COR-L47 (cell line): ENCODE measurements at places on chromosomes 11 and 22.

DNA sequence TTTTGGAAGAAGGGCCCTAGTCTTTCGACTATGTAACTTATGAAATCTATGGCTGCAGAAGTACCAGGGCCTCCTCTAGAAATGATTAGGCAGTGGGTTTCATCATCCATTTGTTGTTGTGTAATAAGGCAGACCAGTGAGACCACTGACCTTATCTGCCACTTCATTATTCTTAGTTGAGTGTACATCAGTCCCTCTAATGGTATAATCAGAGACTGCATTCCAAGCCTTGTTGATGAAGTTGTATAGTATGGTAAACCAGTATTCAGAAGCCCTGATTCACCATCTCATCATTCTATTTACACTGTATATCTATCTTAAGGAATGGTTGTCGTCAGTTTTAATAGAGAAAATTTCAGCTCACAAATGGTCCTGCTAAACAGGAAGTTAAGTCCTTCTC, 32.2 kb upstream of the GRIA4 start:
- no peak for DNase-seq

DNA sequence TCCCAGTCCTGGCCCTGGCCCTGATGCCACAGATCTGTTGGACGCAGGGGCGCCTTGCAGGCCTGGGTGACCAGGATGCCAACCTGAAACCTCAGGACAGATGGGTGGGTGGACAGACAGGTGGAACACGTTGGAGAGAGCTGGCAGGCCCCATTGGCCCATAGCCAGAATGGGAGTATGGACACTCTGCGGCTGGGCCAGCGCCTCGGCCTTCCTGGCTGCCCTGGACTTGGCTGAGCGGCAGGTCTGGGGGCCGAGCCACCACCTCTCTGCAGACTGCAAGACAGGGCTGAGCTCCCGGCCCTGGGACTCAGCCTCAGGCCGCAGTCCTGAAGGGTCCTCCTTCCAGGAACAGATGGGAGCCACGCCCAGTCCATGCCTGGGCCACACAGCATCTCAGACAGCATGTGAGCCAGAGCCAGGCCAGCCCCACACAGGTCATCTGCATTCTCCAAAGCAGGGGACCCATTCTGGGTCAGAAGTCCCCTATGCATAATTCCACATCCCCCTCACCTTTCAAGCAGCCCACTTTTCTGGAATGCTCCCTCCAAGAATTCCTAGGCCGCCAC, 14.1 kb downstream of the WNT7B start:
- no peak for DNase-seq

DNA sequence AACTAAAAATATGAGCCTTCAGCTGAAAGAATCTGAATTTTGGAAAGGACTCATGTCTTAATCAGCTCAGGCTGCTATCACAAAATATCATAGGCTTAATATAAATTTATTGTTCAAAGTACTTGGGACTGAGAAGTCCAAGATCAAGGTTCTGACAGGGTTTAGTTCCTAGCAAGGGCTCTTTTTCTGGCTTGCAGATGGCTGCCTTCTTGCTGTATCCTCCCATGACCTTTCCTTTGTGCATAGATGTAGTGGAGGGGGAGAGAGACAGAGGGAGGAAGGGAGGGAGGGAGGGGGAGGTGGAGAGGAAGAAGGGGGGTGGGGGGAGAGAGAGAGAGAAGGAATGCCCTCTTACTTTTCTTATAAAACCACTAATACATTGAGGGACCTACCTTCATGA, 306.8 kb upstream of the DDI1 start:
- no peak for DNase-seq

DNA sequence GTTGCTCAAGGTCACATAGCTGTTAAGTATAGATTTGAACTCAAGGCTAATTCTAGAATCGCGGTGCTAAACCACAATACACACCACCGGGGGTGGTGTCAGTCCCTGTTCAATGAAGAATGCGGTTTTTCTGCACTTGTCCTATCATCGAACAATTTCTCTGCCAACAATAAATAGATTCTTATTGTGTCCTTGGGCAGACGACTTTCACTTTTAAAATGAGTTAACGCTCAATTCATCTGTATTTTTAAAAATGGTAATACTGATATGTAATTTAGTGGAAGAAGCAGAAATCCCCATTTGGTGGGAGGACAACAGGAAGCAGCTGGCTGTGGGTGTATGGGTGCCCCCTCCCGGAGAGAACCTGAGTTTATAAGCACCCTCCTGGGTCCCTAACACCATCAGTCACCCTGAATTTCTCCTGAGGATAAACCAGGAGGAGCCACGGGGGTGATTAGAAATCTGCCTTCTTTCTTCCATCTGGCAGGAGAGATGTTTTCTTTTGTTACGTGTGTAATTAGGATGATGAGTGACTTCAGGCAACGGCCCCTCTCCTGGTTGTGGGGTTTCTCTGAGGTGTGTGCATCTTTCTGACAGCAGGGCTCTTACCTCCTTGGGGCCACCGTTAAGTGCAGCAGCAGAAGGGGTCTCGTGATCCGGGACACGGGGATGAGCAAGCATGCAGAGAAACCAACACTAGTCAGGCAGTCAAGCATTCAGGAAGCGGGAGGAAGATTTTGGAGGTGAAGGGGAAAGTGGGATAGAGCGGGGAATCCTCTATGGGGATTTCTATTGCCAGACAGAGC, 87.7 kb downstream of the GRAMD1B start:
- no peak for DNase-seq

DNA sequence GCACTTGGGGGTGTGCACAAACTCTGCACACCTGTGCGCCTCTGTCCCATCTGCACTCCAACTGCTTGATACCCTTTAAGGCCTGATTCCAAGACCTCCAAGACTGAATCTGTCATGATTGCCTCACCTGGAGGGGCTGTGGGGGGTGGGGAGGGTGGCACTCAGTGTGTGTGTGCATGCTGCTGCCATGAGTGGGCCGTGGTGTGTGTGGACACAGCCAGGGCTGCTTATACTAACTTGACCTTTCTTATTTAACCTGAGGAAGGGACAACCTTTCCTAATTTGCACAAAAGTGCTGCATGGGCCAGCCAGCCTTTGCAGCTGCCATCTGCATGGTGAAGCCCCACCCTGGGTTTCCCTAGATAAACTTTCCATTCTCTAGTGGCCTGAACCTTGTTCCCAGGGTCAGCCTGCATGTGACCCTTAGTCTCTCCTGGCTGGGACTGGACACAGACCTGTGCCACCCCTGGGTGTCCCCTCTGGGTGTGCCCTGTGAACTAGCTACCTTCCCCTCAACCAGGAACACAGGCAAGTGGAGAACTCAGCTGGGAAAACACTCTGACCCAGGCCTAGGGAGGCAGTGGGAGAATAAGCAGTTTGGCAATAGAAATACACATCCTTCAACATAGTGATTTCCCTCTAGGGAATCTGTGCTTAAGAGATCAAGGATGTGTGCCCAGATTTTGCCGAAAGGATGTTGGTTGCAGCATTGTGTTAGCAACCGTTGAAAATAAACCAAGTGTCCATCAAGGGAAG, 45.4 kb upstream of the DKK3 start:
- no peak for DNase-seq

GRCh38 chr11:6237266-6237665, 1.6 kb upstream of the CNGA4 start:
- DNase-seq, result no peak

GRCh38 chr22:50146439-50147238, 23.9 kb upstream of the PANX2 start:
- no peak for DNase-seq

DNA sequence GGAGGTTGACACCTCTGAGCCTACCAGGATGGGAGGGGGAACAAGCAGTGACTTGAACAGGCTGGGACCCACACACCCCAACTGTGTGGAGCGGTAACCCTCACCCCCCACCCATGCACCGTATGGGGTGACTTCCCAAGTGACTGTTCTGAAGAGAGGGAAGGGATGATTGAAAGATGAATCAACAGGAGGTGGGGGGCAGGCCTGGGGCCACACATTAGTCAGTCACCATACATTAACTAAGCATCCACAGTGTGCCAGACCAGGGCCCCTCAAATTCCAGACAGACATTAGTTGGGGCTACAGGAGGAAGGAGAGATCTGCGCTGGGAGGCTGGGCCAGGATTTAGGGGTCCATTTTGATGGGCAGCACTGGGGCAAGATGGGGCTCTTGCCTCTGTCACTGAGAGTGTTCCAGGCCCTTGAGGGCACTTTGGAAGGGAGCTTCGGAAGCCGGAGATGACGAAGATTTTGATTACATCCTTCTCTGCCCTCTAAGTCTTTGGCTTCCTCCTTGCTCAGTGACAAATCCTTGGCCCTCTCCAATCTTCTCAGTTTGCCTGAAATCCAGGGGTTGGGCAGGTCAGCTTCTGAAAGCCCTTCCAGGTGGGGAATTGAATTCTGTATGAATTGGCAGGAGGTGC, 966 bp downstream of the SMTN start:
- no peak for DNase-seq

DNA sequence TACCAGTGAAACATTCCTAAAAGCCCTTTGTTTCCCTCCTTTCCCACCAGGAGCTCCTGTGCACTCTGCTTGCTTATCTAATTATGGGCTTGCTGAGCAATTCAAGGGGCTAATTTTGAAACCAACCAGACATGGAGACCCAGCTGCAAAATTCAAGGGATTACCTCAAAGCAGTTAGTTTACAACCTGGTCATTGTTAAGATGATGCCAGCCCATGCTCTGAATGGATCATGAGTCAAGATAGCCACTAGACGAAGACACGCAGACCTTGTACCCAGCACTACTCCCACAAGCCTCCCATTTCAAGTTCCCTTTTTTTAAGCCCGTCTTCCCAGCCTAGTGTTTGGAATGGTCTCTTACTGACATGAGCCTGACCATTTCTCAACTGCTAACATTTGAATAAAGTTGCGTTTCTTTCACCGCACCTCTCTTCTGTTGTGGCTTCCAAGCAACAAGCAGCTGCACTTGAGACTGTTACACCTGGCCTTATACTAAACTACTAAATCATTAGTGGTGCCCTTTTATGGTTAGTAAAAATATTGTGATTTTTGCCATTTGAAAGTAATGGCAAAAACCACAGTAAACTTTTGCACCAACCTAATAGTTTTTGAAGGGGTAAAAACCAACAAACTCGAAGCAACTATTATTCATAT, 315.3 kb upstream of the LUZP2 start:
- DNase-seq, result no peak

DNA sequence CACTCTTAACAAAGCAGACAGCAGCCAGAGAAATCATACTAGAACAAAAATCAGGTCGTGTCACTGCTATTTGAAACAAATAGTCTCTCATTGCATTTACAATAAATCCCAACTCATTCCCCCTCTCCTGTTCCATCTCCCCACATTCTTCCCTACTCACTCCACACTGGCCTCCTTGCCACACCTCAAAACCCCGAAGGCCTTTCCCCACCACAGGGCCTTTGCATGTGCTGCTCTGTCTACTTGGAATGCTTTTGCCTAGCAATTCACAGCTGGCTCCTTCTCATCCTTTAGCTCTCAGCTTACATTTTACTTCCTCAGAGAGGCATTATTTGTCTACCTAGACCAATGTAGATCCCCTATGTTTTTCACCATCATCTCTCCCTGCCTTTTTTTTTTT, 6.3 kb upstream of the THOC5 start:
- DNase-seq, result no peak

- DNase-seq, result no peak
These were observed 1.4 kb downstream of the DTX4 start for GRCh38 chr11:59173080-59173963.

DNA sequence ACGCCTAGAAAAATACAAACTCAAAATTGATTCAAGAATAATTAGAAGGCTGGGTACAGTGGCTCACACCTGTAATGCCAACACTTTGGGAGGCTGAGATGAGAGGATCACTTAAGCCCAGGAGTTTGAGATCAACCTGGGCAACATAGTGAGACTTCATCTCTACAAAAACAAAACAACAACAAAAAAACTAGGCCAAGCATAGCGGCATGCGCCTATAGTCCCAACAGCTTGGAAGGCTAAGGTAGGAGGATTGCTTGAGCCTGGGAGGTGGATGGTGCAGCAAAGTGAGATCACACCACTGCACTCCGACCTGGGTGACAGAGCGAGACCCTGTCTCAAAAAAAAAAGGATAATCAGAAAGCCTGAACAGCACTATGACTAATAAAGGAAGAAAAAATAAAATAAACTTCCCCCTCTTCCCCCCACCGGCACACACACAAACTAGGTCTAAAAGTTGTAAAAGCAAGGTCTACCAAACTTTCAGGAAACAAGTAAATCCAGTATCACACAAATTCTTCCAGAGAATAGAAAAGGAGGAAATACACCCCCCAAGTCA, 35.8 kb downstream of the RRAS2 start:
- no peak for DNase-seq

DNA sequence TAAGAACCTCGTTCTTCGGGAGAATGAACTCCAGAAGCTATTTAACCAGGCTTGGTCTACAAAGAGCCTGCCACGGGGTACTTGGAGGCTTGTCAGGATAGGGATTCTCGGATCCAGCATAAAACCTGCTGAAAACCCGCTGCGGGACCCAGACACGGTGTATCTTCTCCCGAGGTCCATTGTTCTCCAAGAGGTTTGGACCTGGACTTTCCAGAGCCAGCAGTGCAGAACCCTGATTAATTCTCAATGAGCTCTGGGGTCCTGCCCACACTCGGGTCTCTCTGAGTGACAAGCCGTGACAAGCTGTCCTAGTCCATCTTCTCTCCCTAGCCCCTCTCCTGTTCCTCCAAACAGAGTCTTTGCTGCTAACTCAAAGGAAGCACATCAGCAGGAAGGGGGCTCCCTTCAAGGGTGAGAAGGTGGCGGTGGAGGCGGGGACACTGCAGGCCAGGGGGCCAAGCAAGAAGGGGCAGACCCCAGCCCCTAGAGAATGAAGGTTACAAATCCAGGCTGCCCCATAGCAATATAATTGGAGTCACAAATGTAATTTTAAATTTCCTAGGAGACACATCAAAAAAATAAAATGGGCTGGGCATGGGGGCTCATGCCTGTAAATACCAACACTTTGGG, 12.2 kb downstream of the SHANK2 start:
- no peak for DNase-seq

DNA sequence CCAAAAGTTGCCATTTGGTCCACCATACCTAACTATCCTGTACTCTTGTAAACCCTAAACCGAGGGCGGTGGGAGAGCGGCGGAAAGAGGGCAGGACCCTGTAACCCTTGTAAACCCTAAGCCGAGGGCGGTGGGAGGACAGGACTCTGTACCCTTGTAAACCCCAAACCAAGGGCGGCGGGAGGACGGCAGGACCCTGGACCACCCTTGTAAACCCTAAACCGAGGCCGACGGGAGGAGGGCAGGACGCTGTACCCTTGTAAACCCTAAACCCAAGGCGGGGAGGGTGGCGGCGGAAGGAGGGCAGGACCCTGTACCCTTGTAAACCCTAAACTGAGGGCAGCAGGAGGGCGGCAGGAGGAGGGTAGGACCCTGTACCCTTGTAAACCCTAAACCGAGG, 12.5 kb upstream of the OR52I2 start:
- DNase-seq, result no peak

DNA sequence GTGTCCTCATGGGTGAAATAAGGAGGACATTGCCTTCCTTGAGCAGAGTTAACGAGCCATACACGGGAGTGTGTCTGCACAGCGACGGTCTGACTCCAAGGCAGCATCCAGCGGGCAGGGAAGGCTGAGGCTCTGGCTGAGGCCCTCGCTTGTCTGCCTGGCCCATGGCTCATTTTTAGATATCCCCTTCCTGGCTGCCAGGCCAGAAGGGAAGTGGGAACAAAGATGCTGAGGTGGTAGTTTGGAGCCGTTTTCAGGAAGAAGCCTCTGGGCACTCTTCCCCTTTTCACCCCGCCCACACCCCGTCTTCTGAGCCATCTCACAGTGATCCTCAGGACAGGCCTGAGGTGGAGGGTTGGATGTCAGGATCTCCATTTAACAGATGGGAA, 3.0 kb upstream of the SLCO2B1 start:
- no peak for DNase-seq

GRCh38 chr11:123519055-123519796, 89.2 kb downstream of the GRAMD1B start:
- DNase-seq, result no peak
